ENCODE measurements at places on chromosomes 3 and 15.

DNA sequence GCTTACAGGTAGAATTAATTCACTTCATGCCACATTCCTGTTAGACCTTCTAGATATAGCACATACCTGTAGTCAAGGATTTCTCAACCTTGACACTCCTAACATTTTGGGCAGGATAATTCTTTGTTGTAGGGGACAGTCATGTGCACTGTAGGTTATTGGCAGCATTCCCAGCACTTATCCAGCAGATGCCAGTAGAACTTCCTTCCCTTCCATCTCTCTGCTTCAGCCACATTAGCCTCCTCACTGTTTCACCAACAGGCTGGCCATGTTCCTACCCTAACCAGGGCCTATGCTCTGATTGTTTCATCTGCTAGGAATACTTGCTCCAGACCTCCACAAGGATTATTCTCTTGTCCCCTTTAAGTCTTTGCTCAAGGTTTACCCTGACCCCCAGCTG is 68.0 kb upstream of the STAC start:
- DNase-seq, result no peak

- DNase-seq, result no peak
Measured at GRCh38 chr15:27550635-27551034, 548.5 kb downstream of the OCA2 start.

GRCh38 chr3:43735618-43736017 is 44.9 kb downstream of the ABHD5 start:
- DNase-seq, result no peak

DNA sequence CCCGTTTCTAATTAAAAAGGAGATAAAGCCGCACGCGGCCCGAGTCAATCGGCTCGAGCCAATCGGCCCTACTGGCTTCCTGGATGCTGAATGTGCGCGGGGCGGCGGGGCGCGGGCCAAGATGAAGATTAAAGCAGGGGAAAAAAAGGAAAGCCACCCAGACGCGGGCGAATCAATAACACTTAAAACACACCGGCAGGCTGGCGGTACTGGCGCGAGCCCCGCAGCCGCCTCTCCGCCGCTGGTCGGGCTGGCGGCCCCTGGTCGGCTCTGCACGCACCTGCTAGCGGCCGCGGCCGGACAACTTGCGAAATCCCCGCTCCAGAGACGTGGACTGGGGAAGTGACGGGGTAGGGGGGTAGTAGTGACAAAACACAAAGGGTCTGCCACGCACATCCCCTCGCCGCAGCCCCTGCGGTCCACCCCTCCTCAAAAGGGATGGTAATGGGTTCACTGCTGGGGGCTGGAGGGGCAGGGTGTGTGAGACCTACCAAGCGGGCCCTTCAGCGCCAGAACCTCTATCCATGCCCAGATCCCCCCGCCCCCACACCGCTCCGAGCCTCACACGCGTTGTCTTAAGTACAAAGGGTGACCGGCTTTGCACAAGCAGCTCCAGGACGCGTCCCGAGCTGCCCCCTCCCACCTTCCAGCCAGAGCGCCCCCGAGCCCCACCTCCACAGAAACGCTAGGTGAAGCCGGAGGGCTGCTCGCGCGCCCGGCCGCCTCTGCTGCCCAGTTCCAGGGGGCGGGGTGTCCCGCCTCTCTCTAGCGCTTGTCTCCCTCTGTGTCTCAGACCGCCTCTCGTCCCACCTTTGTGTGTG is 1.4 kb downstream of the WNT7A start:
- DNase-seq, result no peak

- DNase-seq, result no peak
Measured at GRCh38 chr3:52787672-52788625, 6.6 kb upstream of the ITIH3 start.

DNA sequence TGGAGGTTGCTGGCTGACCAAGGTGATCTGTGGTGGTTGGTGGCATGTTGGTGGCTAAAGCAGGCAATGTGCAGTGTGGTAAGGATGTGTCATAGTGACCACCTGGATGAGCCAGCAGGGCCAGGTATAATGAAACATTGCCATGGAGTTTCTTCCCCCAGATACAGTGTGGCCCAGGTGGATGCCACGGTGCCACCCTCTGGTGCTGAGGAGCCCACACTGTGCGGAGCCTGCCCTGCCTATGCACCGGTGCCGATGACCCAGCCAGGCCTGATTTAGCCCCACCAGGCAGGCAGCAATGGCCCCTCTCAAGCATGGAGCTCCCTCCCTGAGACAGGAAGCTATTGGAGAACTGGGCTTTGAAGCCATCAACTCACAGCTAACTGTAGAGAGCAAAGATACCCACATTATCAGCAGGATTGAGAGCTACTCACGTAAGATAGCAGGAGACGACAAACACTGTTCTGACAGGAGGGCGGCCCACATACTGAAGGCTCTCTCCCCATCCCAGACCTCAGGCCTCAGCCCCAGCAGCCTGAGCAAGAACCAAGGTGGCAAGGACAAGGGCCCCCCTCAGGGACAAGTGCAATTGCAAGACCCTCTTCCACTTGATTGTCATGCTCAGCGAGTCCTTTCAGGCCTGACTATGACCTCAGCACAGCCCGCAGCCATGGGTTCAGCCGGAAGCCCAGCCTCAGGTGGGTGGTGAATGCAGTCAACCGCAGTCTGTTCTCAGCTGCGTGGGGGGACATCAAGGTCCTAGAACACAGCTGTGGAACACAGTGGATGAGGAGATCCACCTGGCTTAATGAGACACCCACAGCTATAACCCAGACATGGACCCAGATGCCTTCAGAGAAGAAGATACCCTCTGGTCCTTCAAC is 82.8 kb upstream of the CDV3 start:
- DNase-seq, result no peak

DNA sequence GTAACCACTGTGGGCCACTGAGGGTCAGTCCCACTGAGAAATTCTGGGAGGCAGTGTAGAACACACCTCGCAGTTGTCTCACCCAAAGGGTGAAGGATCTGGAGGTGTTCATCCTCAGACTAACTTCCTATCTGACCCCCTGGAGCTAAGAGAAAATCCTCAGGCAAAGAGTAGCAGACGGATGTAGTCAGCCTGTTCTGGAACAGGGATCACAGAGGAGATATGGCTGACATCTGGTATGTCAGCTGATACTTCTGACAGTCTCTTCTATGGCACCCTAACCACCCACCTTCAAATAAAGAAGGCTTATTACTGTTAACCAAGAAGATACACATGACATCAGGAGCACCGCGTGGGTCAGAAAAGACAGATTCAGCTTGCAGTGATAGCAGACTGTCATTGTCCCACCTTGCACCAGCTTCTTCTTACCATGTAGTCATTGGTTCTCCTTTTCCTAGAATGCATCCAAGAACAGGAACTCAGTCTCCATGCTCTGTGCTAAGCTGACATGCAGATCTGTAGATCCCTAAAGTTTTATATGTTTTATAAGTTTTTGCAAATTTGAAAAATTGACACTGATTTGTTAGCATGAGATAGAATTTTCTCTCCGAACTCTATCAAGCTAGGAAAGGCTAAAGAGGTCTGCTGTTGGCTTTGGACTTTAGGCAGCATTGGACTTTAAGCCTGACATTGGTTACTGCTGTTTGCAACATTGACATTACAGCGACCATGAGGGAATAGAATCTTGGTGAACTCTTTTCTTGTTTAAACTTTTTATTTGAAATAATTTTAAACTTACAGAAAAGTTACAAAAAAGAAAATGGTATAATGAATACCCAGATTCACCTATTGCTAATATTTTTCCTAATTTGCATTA is 60.4 kb downstream of the KBTBD12 start:
- DNase-seq, result no peak

DNA sequence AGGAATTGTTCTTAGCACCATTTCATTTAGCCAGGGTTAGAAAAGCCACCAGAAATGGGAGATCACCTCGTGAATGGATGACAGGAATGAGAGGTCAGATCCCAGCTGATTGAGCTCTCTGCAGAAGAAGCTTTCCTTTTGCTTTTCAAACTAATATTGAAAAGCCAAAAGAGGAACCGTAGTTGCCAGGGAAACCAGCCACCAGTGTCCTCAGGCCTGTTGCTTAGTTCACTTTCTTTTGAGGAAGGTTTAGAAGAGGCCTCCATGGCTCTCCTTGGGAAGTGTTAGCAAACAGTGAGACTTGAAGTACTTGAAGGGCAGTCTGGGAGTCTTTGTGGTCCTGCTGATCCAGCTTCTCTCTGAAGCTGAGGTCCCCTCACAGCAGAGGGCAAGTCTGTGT is 7.4 kb upstream of the CCK start:
- DNase-seq, result no peak

All from NCI-H226 (cell line).